Spleen (tissue), 13 donors: ENCODE measurements at places on chromosomes 3 and 15. TPM values are rescaled to one million over a fixed set of nuclear protein-coding genes. Genes with fewer than 3 reads are reported as not detected.

SPRED1 gene
- total RNA-seq: 33.4 TPM

- DNase-seq: no peak
Observed at GRCh38 chr3:48989126-48989795, 780 bp upstream of the P4HTM start.

- no peak for DNase-seq
Observed at GRCh38 chr15:54387799-54388198, 409.6 kb downstream of the UNC13C start.

GRCh38 chr3:107806536-107806935 lies 283.8 kb downstream of the BBX start:
- DNase-seq: no peak

- DNase-seq: peak; percentile 85
Observed at GRCh38 chr15:80778964-80779657, at the start of gene CEMIP. CEMIP (plus strand) TSS chr15:80779370; CDS start chr15:80873880, 94,510 bp downstream.

DNA sequence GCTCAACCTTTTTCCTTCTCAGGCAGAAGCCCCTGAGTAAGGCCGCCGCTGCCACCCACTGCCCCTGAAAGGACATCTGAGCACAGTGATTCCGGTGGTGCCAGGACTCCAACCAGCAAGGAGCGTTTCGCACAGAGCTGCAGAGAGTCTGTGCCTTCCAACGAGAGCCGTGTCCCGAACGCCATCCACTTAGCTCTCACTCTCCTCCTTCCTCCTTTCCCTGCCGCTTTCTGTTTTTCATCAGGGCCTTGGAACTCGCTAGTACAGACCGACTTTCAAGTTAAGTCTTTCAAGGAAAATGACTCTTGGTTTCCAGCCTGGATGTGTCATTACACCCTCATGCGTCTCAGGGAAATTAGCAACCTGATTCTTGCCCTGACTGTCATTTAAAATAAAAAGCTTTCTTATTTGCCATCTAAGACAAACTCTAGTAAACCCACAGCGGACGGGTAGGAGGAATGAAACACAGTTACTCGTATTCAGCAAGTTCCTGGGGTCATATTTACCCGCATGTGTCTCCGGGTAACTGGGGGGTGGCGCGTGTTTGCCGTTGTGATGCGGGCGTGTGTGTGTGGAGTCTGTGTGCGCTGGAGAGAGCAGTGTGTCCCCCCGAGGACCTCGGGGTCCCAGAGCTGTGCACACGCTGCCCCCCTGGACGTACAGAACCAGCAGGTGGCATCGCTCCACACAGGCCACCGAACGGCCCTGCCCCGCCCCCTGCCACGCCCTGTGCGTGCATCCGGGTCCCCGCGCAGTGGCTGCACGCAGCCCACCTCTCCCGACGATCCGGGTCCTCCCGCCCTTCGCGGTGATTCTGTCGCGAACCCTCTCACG lies 30.4 kb upstream of the ALDH1A3 start:
- DNase-seq: peak; percentile 83

PPARG gene
- total RNA-seq: 19.3 TPM

GRCh38 chr3:108281670-108282069 lies 14.7 kb upstream of the HHLA2 start:
- DNase-seq: no peak

DNA sequence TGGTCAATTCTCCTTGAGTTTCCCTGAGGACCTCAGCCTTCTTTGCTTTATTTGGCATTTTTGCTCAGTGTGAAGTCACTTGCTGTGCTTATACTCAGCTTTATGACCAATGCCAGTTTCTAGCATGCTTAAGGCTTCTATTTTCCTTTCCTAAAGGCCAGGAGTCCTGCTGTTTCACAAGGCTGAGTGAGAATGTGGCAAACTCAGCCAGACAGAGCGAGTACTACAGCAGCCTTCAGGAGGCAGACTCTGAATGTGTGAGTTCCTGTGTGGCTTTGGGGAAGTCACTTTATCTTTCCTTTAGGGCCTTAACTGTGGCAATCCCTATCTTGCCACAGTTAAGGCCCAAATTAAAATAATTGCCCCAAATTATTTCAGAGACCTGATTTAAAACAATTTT lies 213.2 kb upstream of the MRPL3 start:
- DNase-seq: no peak

DNA sequence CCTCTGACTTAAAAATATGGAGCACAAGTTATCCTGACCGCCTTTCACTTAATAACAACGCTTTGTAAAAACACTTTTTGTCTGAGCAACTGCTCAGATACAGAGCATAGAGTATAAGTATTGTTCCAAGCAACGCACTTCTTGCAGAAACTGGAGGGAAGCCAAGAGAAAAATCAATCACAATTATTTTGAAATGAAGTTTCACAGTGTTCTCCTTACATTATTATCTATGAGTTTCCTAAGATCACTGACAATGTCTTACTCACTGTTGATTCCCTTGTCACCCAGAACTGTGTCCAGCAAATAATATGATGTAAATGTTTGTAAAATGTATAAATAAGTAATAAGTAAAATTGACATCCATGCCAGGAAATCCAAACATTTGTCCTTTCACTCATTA lies 184.6 kb upstream of the GPR149 start:
- DNase-seq: no peak

SEC62 gene
- total RNA-seq: 56.8 TPM
